ENCODE measurements at places on chromosomes 2 and 18. TPM values are rescaled to one million over a fixed set of nuclear protein-coding genes. Genes with fewer than 3 reads are reported as not detected.

DNA sequence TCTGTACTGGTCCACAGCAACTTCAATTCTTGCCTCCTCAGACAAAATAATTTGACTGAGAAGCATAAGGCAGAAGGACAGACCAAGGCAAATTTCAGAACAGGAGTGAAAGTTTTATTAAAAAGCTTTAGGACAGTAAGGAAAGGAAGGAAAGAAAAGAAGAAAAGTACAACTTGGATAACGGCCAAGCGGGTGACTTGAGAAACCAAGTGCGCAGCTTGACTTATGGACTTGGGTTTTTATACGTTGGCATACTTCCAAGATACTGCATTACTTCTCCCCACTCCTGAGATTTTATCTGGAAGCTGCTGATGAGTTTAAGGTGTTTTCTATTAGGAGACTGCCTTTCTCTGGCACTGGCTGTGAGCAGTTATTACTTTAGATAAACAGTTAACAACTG, 64.7 kb downstream of the CCDC178 start:
- no peak for DNase-seq

- DNase-seq: peak; percentile 24
Observed at GRCh38 chr2:149645391-149645790, 57.8 kb upstream of the MMADHC start.

- no peak for DNase-seq
Observed at GRCh38 chr18:58309099-58309498, 265.1 kb downstream of the NEDD4L start.

GRCh38 chr2:37379881-37380296, 35.5 kb downstream of the QPCT start:
- no peak for DNase-seq

DNA sequence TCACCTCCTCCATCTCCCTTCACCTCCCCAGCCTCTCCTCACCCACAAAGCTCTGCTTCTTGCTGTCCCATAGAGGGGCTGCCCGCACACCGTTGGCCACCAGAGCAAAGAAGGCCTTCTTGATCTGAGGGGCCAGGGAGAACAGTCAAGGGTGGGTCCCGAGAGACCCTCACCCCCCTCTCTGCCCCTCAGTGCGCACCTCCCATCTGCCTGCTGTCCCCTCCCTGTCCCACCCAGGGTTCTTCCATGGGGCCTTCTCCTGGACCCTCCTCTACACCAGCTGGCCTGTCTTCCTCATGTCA, 3.2 kb downstream of the PRKAG3 start:
- DNase-seq: no peak

DNA sequence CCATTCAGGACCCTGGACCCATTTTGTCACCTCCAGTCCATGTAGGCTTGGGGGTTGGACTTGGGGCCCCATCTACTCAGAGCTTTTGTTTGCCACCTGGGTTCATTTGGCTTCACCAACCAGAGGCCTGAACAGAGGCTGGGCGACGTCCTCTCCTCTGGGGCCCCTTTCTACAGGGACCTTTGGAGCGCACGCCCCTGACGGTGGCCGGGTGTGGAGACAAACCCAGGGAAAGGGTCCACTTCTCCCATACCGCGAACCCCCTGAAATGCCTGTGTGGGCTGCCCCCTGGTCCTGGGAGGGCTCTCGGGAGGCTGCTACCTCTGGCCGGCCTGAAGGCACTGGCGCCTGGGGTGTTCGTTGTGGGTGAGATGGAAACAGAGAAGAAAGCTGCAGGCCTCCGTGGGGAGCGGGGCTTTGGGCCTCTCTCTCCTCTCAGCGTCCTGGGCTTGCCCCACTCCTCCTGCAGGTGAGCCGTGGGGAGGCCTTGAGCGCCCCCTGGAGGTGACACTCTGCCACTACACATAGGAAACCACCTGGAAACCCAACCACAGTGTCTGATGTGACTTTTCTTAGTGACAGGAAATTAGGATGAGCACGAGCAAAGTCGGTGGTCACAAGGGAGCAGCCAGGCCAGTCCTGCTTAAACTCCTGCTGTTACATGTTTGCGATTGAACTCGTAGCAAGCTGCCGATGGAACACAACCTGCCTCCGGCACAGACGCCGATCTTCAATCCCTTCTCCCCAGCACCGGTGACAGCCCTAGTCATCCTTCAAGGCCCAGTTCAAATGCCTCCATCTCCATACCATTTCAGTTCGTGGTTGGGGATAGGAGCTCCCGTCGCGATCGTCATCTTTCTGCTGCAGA, 12.0 kb upstream of the NTSR2 start:
- no peak for DNase-seq

DNA sequence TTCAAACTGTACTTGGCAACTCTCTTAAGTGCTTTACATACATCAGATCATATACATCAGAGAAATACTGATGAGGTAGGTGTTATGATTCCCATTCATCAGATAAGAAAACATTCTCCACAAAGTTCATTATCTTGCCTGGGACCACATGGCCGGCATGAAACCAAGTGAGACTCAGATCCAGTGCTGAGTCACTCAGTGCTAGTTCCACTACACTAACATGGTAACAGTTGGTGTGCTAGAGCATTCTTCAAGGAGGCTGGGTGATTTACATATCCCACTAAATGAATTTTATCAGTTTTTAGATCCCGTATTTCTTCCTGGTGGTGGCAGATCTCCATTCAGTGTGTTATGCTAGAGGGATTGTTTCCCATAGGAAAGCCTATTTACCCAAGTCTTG, 772.0 kb downstream of the CNTNAP5 start:
- DNase-seq: no peak

DNA sequence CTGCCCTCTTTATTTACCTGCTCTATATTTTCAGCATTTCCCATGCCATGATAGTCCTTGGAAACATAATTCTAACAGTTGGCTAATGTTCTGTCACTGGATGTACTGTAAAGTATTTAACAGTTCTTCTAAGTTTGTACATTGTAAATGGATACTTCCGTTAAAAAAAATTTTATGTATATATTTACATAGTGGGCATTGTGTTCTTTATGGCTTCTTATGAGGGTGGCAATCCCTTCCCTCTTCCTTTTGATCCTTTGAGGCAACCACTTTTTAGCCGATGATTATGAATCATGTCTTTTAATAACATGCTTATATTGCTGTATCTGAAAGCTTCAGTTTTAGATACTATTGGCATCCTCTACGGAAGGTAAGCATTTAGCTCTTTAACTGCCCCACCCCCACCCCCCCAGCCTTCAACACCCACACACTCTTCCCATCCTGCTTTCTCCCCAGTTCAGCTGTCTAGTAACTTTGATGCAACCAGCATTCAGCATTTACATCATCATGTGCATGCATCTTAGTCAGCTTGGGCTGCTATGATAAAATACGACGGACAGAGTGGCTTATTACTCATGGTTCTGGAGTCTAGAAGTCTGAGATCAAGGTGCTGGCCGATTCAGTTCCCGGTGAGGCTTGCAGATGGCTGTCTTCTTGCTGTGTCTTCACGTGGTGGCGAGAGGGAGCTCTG, 21.0 kb upstream of the EDAR start:
- no peak for DNase-seq

DNA sequence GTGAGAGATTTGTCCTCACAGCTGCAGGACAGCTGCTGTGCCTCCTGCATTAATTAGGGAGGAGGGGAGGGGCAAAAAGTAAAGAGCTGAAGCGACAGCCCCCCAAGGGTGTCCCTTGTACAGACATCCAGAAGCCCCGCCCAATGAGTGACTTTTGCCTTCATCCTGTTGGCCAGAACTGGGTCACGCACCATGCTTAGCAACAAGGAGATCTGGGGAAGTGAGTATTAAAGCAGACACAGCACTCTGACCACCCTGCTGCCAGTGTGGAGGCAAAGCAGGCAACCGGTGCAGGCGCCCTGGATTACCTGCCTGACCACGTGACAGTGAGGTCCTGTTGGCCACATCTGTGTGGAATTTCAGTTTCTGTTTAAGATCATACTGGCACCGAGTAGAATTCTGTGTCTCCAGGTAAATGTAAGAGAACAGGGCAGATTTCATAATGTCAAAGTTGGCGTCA, 21.5 kb upstream of the BIN1 start:
- DNase-seq: no peak

- DNase-seq: no peak
Observed at GRCh38 chr2:26612522-26613240, 28.5 kb downstream of the CIB4 start.

DNA sequence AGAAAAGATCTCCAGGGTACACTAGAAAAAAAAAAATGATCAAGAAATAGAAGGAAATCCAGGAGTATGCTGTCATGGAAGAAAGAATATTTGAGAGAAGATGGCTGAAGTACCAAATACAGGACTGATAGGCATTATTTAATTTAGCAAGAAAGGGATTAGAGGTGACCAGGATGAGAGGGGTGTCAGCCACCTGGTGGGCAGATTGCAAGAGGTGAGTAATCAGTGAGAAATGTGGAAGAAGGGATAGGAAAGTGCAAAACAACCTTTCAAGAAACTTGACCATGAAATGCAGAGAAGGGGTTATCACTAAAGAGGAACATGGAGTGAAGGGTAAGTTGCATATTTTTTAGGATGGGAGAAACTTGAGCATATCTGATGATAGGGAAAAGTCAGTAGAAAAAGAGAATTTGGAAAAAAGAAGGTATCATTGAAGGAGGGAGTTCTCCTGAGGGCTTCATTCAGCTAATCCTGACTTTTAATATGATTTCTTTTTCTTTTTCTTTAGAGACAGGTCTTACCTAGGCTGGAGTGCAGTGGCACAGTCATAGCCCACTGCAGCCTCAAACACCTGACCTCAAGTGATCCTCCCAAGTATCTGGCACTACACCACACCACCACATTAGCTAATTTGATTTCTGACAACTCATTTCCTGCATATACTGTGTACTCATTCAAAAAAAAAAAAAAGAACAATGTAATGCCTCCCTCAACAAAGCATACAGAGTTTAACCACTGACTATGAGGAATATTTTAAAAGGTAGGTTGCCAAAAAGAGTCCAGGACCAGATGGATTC, 101.3 kb downstream of the LRP2 start:
- no peak for DNase-seq

- DNase-seq: no peak
Observed at GRCh38 chr2:62968168-62968567, 82.5 kb upstream of the OTX1 start.

DNA sequence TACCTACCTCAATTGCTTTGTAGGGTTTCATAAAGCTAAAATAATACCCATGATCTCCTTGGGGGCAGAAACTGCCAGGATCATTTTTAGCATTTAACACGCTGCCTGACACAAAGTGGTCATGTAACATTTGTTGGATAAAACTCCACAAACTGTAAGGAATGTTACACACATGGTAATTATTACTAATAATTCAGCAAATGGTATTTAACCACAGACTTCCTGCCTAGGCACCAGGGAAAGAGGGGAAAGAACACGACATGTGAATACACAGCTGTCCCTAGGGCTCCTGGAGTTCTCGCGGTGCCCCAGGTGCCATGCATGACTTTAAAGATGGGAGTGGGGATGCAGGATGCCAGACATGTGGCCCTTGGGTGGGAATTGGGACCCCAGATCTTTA, 43.5 kb downstream of the ASAP2 start:
- no peak for DNase-seq

GRCh38 chr2:197710424-197711042, 5.4 kb downstream of the MARS2 start:
- DNase-seq: no peak

- no peak for DNase-seq
Observed at GRCh38 chr2:225008935-225009334, 33.3 kb downstream of the DOCK10 start.

DNA sequence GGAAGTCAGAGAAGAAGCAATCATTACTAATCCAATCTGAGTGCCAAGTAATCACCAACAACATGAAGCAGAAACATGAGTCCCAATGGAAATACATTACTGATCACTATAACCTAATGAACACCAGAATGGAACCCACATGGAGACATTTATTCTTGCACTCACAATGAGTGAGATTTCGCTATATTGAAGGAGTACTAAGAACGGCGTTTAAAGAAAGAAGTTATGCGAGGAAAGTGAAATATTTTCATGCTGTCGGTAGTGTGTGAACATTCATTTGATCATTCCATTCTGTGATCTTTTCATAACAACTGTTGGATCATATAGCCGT, 181.1 kb downstream of the IRS1 start:
- no peak for DNase-seq

DNA sequence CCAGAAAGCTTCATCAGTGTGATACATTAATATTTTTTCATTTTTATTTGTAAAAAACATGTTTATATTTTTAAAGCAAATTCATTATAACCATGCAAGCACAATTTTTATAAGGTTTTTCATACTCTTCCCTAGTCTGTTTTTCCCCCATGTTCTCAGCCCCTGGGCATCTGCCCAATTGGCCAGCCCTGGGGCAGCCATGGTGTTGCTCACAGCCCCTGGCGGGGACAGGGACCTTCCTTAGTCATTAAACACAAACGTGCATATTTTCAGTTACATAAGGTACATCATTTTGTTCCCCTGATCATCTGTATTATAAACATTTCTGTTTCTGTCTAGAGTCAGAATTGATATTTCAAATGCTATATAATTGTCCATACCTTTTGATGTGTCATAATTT, 150.0 kb downstream of the ESCO1 start:
- no peak for DNase-seq

GRCh38 chr18:10804126-10804525, 278.3 kb downstream of the NAPG start:
- DNase-seq: no peak

- DNase-seq: no peak
Observed at GRCh38 chr2:128596396-128597120, 277.9 kb upstream of the HS6ST1 start.

DNA sequence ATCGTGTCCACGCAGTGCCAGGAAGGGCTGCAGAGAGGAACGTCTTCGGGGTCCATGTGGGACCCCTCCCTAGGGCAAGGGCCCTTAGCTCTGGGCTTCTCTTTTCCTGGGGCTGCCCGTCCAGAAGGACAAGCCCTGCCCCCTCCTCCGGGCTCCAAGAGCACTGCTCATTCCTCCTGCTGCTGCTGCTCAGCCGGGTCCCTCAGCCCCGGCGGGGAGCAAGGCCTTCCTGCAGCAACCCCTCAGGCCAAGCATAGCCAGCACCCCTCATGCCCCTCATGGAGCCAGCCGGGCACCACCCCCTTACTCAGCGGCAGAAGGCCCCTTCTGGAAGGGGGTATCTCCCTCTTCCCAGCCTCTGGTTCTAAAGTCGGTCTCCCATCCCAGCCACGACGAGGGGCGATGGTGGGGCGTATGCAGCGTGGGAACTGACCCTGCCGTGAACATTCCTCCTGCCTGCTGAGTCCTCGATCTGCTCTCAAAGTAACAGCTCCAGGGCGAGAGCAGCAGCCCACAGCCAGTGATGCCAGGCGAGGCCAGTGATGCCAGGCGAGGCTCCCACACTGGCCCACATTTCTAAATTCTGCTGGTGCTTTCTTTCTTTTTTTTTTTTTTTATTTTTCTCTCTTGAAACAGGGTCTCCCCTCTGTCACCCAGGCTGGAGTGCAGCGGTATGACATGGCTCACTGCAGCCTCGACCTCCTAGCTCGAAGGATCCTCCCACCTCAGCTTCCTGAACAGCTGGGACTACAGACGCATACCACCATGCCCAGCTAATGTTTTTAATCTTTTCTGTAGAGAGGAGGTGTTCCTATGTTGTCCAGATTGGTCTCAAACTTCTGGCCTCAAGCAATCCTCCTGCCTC, 99.7 kb downstream of the HDAC4 start:
- DNase-seq: no peak

GRCh38 chr2:100205174-100205573, 62.8 kb upstream of the AFF3 start:
- no peak for DNase-seq

GRCh38 chr2:109200616-109201464, 71.8 kb downstream of the SH3RF3 start:
- no peak for DNase-seq

Gene SULT1C4
- polyA plus RNA-seq: 51.7 TPM

Gene CYS1
- 83.0 TPM for polyA plus RNA-seq

Gene PRKAG3
- 0.15 TPM for polyA plus RNA-seq

Gene OR6B2
- polyA plus RNA-seq: not detected

Gene MAP3K19
- 0.73 TPM for polyA plus RNA-seq

Gene MGAT4A
- polyA plus RNA-seq: 33.4 TPM

Gene QPCT
- 13.2 TPM for polyA plus RNA-seq

Gene DLX1
- polyA plus RNA-seq: 0.43 TPM

All from left kidney (tissue), 8 donors.